SJCRH30 (cell line): ENCODE measurements at places on chromosomes 11 and 22.

GRCh38 chr11:64209563-64209843 lies 3.0 kb downstream of the FERMT3 start:
- DNase-seq, result no peak

GRCh38 chr11:67640021-67640757 lies 626 bp upstream of the TBX10 start:
- peak; percentile 38 for DNase-seq

DNA sequence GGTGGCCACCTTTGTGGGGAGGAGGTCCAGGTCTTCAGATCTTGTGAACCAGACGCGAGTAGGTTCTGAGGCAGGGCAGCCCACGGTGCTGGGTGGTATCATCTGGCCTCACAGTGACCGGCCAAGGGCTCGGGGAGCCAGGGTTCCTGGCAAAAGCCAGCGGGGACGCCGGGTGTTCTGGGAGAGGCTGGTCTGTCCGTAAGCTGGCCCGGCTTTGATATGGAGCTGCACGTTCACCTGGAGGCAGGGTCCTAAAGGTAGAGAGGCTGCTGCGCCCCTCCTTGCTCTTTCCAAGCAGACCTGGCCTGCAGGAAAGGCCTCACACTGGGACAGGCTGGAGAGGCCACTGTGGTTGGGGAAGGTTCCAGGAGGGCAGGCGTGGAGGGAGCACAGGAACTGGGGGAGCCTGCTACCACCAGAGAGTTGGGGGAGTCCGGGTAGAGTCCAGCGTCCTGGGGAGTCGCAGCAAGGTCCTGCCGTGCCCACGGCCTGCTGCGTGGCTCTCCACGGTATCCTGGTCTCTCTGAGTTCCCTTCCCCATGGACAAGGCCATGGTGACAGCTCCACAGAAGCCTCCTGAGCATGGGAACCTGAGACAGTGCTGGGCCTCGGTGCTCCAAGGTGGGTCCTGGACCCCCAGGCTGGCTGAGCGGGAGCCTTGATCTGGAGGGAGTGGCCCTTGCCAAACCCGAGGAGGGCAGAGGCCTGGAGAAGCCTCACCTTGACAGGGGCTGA lies 452.4 kb upstream of the B3GAT1 start:
- DNase-seq, result no peak

GRCh38 chr22:17243524-17243923 lies 24.3 kb upstream of the ADA2 start:
- DNase-seq, result no peak

GRCh38 chr11:129620237-129621104 lies 195.2 kb upstream of the TMEM45B start:
- no peak for DNase-seq

GRCh38 chr11:77411137-77411707 lies 62.7 kb downstream of the PAK1 start:
- no peak for DNase-seq

- no peak for DNase-seq
These were observed 29.5 kb downstream of the APOL5 start for GRCh38 chr22:35746946-35747703.

DNA sequence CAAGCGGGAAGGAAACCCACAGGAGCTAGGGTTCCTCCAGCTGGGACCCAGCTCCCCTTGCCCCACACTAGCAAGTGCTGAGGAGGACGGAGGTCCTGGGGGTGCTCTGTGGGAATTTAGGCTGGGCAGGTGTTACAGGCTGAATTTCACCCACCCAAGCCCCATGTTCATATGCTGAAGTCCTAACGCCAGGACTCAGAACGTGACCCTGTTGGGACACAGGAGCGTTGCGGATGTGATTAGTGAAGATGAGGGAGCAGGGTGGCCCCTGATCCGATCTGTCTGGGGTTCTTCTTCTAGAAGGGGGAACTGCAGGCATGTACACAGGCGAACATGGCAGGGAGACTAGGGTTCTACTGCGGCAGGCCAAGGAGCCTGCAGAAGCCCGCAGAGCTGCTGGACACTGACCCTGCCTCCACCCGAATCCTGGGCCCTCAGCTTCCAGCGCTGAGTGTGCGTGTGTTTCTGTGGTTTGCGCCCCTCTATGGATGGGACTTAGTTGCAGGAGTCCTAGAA lies 103.4 kb upstream of the FGF3 start:
- no peak for DNase-seq

DNA sequence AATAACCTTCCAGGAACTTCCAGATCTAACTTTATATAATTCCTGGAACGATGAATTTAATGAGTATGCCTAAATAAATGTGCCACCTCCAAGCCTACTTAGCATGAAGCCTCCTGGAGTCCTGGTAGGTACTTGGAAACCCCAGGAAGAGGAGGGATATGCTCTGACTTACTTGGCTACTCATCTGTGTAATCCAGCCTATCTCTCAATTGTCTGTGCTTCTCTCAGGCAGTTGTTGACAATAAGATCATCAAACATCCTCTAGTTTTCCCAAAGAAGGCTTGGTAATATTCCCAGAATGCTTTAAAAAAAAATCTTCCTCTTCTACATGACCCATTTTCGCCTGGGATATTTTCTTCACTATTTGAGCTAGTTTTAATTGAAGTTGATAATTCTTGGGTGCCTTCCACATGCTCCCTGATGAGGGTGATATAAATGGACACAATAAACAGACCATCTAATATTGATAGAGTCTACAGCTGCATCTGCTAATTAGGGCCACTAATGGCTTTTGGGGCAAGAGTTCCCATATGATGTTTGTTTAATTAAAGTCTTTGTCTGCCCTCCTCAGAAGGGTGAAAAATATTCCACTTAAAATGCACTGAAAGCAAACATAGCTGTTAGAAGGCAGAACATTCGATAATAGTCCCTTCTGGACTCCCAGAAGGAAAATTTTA lies 75.5 kb upstream of the RAB38 start:
- DNase-seq, result no peak

GRCh38 chr11:65384301-65384889 lies 1.9 kb upstream of the SLC25A45 start:
- DNase-seq, result no peak

DNA sequence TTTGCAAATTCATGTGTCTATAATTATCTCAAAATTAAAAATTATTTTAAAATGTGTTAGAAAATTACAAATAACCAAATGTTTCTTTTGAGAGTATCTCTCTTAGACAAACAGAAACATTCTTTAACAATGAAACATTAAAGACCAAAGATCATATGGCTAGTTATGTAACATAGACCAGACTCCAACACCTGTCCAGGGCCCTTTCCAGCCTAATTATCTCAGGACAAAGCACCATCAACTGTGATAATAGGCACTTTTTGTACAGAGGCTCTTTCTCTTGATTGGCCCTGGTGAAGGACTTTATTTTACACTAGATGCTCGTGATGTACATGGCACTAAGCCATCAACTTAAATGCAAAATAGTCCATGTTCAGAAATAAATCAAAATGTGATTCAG lies 5.0 kb upstream of the PLEKHA7 start:
- no peak for DNase-seq

DNA sequence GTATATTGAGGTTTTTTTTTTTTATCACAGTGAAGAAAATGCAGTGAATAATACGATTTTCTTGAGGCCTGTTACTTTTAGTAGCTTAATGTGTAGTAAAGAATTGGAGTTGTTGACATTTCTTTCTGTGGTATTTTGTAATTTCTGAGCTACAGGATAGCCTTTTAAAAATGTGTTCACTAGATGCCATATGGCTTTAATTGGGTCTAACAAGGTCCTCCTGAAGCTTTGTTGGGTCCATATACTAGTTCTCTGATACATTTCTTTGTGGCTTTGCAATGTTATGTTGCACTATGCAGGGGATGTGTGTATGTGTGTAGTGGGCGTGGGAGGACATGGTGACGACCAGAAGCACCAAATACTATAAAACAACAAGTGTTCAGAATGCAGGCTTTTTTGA lies 25.1 kb downstream of the FBXO7 start:
- DNase-seq, result no peak

GRCh38 chr11:132941761-132942160 lies 590.5 kb downstream of the OPCML start:
- no peak for DNase-seq

DNA sequence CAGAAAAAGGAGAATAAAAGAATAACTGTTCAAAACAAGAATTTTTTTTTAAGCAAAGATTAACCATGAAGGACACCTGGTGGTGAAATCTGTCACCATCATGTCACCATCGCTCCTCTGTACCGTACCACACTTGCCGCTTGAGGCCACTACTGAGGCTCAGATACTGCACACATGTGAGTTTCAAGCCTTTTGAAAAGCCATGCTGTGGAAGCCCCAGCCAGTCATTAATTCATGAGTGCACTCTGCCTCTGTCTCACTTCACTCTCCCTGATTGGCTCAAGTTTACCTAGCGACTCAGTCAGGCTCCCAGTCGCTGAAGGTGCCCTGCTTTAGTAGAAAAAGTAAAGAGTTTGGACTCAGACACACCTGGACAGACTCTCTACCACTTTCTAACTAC lies 6.6 kb upstream of the MS4A12 start:
- DNase-seq, result peak; percentile 3

DNA sequence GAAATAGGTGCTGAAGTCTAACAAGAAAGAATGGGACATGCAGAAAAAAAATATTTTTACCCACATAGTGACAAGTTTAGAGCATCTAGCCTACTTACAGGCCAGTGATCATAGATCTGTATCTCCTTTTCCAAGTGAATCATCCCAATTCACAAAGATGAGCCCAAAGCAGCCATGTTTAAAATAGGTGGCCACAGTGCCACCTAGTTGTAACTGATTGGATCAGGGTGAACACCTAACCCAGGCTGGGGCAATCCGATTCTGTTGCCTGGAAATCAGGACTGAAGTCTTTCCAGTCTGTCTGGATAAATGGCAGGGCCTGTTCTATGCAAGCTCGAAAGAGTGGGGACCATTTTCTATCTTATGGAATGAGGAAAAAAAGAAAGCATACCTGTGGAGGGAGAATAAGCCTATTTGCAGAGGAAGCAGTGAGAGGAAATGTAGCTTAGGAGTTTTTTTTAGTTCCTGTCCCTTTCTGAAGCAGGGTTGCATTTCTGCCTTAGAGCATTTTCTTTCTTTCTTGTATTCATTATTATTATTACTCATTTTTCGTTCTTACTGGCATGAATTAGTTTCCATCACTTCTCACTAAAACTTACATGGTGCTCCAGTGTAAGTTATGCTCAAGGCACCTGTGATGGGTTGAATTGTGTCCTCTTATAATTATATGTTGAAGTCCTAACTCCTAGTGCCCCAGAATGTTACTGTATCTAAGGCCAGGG lies 113.2 kb upstream of the RAG2 start:
- no peak for DNase-seq

DNA sequence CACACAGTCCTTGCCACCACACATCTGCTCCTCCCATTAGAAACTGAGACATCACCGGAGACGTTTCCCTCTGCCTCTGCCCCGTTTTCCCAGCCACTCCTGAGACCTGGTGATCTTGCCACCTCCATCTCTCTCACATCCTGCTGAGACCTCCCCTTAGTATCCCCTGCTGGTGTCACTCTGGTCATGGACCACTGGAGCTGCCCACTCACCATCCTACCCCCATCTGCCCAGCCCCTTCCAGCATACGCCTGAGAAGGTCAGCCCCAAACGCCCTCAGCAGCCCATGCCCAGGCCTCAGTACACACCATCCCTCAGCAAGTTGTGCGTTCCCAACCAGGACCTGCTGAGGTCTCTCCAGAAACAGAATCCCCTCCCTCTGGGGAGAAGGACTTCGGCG lies 64.3 kb downstream of the SHANK2 start:
- DNase-seq, result no peak

DNA sequence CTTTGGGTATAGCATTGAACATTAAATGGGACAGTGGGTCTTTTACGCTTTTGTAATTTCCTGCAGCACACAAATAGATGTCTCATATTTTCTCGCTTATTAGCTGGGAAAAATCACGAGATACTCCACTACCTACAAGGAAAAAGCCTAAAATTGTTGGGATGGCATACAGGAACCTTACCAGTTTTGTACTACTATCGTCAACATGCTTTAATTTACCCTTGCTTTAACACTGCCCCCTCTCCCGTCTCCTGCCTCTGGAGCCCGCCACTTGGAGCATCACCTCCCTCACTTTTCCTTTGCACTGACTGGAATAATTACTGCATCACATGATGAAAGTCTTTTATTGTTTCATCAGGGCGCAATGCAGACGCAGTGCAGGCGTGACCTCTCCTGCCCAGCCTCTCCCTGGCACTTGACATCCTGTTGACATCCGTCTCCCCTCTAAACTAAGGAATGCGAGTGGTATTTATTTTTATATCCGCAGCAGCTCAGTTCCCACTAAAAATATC lies 1.0 kb upstream of the FNBP4 start:
- DNase-seq, result peak; percentile 77

GRCh38 chr11:27874998-27875830 lies 175.0 kb upstream of the BDNF start:
- DNase-seq, result no peak

DNA sequence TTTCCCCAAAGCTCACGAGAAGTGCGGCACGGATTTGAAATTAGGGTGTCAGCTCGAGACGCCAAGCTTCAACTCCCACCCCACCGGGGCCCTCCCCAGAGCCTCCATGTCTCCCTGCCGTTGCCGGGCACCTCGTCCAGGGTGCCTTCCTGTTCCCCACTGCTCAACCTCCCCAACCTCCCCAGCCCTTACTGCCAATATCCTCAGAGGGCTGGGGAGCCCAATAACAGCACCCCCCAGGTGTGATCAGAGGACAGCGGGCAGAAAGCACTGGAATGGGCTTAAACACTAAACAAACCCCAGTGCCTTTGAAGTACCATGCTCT lies 1336.4 kb downstream of the TBC1D22A start:
- DNase-seq, result no peak

DNA sequence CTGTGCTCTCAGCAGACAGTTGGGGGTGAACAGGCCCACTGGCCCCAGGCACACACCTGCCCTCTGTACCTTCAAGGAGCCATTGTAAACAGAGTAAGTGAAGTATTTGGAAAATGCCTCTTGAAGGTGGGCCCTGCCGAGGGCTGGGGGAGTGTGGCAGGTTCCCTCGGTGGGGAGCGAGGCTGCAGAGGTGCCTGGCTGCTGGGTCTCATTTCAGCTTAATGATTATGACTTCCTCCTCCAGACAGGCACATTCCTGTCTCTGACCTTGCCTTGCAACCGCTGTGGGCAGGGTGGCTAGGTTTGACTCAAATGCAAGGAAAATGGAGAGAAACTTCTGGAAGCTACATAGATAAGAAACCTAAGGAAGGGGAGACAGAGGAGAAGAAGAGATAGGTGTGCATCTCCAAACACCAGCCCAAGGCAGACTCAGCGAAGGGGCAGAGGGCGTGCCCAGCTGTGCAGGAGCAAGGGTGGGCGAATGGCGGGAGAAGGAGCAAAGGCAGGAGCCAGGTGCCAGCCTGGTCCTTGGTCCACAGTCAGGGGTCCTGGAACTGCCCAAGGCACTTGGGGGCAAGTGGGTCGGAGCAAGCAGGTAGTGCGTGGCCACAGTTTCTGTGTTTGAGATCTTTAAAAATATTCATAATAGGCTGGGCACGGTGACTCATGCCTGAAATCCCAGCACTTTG lies 14.0 kb downstream of the GRAMD4 start:
- no peak for DNase-seq

- no peak for DNase-seq
These were observed 64.7 kb downstream of the KCNQ1 start for GRCh38 chr11:2509481-2510001.
